ENCODE measurements at places on chromosomes 5 and 9. TPM values are rescaled to one million over a fixed set of nuclear protein-coding genes. Genes with fewer than 3 reads are reported as not detected.

The SLC25A2 gene
- 0.31 TPM for total RNA-seq

The TMOD1 gene
- total RNA-seq: 1.7 TPM

The GDA gene
- not detected for total RNA-seq

The ARID3C gene
- 0.17 TPM for total RNA-seq

The FOXI1 gene
- total RNA-seq: not detected

The WNT8A gene
- total RNA-seq: not detected

The OR1J2 gene
- total RNA-seq: not detected

The SLCO6A1 gene
- not detected for total RNA-seq

The AP3B1 gene
- total RNA-seq: 40.2 TPM

The PCDHGA2 gene
- total RNA-seq: not detected

The TUBB4B gene
- 325 TPM for total RNA-seq

The PDE8B gene
- total RNA-seq: not detected

The MARVELD2 gene
- total RNA-seq: 0.40 TPM

The UGT3A1 gene
- not detected for total RNA-seq

The NPM1 gene
- total RNA-seq: 2,592 TPM

The PTPRD gene
- 0.10 TPM for total RNA-seq

The DNM1 gene
- total RNA-seq: 0.63 TPM

The ADCY2 gene
- not detected for total RNA-seq

The STXBP1 gene
- total RNA-seq: 27.3 TPM

The DUSP1 gene
- total RNA-seq: 10.7 TPM

The C1QTNF2 gene
- total RNA-seq: not detected

The IFNA17 gene
- total RNA-seq: not detected

The FOXD4L3 gene
- total RNA-seq: not detected

The ZNF608 gene
- not detected for total RNA-seq

The ANKHD1 gene
- total RNA-seq: 105 TPM

The CLIC3 gene
- 0.43 TPM for total RNA-seq

The PCDHGB2 gene
- 0.19 TPM for total RNA-seq

The SPINK5 gene
- not detected for total RNA-seq

The CDC25C gene
- 19.2 TPM for total RNA-seq

The TICAM2 gene
- 0.40 TPM for total RNA-seq

The ITK gene
- total RNA-seq: 240 TPM

The SLC34A3 gene
- total RNA-seq: not detected

The CCL19 gene
- total RNA-seq: not detected

Measured in activated CD4-positive, alpha-beta memory T cell treated with anti-CD3 and anti-CD28 coated beads for 36 hours (primary cell).